Activated naive CD4-positive, alpha-beta T cell treated with anti-CD3 and anti-CD28 coated beads, Interleukin-2, amount 10 ng/mL, durations not matched to agents 5 hours and 36 hours (primary cell): ENCODE measurements at places on chromosomes 1 and 21. TPM values are rescaled to one million over a fixed set of nuclear protein-coding genes. Genes with fewer than 3 reads are reported as not detected.

The KCNT2 gene
- total RNA-seq = not detected

The TBX15 gene
- not detected for total RNA-seq

The MPZL1 gene
- 16.1 TPM for total RNA-seq

The FBXO44 gene
- total RNA-seq = 33.1 TPM

The XCL2 gene
- not detected for total RNA-seq

The SPATA46 gene
- total RNA-seq = not detected

The LRRC38 gene
- total RNA-seq = not detected

The OR2L5 gene
- not detected for total RNA-seq
